Right renal pelvis (tissue), 4 donors: ENCODE measurements at places on chromosomes 7 and 10. TPM values are rescaled to one million over a fixed set of nuclear protein-coding genes. Genes with fewer than 3 reads are reported as not detected.

DNA sequence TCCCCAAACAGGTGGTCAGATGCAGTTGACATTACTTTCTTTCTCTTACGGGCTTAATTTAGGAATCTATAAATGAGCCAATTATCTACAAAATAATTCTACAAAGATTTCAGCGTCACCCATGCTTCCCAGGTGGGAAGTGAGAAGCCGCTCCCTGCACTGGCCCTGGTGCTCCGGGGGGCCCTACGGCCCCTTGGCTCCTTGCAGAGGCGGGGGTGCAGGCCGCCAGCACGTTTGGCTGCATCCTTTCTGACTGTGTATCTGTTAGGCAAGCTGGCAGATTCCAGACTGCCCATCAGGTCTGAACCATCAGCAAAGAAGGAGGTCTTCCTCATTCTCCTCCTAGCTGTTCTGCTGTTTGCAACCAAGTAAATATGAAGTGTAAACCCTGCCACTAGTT is 16.3 kb downstream of the VWC2 start:
- no peak for DNase-seq

- DNase-seq: no peak
Observed at GRCh38 chr7:128948976-128949760, 11.4 kb downstream of the IRF5 start.

DNA sequence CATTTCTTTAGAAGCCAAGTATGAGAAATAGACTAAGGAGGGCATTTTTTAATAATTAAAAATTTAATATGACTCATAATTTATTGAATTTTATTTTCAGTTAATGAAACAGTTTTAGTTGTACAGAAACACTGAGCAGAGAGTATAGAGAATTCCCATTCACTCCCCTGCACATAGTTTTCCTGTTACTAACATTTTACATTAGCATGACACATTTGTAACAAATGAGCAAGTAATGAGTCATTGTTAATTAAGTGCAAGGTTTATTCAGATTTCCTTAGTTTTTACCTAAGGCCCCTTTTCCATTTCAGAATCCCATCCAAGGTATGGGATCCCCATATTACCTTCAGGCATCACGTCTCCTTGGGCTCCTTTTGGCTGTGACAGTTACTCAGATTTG is 271.5 kb upstream of the FZD8 start:
- no peak for DNase-seq

The TAS2R41 gene
- not detected for polyA plus RNA-seq

The TDRD1 gene
- 0.04 TPM for polyA plus RNA-seq

The CALML3 gene
- polyA plus RNA-seq: 0.19 TPM

The ODAD2 gene
- polyA plus RNA-seq: 0.91 TPM

The SMURF1 gene
- polyA plus RNA-seq: 15.7 TPM
